ENCODE measurements at places on chromosomes 11 and 22.

DNA sequence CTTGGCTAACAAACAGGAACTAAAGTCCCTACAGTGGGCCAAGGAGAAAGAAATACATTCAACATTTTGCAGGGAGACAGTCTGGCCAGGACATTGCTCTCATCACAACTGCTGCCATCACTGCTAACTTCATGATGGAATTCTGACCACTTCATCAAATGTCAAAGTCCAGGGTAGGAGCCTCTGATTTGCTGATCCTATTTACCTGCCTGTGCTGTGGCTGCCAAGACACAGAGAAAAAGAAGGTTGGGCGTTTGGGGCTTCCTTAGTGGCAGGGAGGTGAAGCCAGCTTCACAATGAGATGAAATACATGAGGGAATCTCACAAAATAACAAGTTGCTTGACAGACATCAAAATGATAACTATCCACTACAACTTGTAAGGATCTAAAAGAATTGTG, 343.9 kb upstream of the CADM1 start:
- DNase-seq = no peak

GRCh38 chr22:43400449-43400848, 11.4 kb upstream of the MPPED1 start:
- DNase-seq = no peak

GRCh38 chr22:46596819-46597218, 23.4 kb upstream of the GRAMD4 start:
- no peak for DNase-seq

DNA sequence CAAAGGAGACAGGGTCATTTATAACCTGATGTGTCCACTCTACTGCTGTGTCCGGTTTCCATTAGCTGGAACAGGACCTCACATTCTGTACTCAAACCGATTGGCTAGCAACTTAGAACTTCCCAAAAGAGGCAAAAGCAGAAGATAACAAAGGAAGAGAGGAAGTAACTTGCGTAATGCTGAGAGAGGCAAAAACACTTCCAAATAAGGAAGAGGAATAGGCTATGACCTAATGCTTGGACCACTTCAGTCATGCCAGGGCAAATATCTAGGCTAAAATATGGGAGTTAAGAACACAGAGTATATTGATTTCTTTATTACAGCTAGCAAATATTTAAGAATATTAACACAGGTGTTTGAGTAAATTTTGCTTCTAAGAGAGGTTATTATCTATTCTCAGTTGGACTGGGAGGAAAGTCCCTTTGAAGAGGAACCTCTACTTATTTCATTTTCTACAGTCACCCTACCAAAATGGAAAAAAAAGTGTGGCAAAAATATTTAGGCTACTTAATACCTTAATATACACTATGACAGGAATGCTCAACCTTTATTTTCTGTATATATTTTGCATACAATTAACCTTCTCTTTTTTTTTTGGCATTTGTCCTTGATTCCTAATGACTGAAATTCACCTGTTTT, 499.8 kb upstream of the CHORDC1 start:
- DNase-seq = no peak

DNA sequence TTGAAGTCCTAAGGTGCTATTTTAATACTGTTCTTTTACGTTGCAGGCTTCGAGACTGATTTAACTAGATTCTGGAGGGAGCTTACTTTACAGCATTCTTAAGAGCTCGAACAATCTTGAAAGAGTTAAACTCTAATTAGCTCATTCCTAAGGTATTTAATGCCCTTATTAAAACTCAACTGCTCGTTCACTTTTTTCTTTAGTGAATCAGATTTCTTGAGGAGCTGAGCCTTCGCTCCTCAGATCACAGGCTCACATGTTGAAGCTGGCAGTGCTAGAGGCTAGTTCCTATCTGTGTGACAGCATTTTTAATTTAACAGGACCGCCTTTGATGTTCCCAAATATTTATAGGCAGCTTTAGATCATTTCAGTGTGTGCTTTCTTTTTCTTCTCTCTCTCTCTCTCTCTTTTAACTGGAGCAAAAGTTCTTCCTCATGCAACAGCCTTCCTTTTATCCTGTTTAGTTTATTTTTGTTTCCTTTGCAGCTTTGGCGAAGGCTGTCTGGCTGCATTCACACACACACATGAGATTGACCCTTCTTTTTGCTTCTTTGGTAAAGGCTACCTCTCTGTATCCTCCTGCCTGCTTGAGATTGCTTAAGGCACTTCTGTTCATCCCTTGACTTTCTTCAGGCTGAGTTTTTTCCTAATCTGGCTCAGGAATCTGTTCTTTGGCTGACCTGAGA, 21.0 kb downstream of the ZNRF3 start:
- no peak for DNase-seq

DNA sequence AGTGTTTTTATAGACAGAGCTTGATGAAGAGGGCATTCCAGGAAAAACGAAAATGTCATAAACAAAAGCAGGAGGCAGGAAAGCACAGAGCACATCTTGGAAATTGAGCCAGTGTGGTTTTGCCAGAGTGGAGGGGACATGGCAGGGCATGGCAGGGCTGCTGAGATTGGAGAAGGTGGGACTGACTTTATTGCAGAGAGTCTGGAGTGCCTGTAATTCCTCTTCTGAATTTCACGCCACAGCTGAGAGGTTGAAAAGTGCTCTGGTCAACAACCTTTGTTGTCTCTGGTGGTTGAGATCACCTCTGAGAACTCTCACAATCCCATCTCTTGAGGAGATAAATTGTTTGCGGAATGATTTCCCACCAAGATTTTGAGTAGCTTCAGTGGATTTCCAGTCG, 16.4 kb downstream of the SLC5A1 start:
- no peak for DNase-seq

DNA sequence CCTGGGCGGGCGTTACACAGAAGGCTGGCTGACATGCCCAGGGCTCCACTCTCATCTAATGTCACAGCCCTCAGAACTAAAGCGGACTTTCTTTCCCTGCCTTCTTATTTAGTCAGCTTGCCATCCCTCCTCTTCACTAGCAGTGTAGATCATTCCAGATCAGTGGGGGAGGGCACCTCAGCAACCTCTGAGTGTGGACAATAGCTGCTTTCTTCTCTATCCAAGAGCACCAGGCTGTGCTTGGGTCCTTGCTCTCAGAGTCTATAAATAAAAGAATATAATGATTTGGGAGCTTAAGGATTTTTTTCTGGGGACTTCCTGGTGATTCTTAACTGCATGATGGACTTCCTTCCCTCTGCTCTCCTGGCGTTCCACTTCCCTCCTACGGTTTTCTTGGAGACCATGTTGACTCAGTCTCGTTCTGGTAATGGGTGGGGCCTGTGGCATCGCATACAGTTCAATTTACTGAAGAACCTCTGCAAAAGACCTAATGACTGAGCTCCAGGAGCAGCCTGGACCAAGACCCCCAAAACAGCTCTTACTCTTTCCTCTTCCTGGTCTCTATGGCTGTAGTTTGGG, 2.9 kb upstream of the HMBS start:
- no peak for DNase-seq

DNA sequence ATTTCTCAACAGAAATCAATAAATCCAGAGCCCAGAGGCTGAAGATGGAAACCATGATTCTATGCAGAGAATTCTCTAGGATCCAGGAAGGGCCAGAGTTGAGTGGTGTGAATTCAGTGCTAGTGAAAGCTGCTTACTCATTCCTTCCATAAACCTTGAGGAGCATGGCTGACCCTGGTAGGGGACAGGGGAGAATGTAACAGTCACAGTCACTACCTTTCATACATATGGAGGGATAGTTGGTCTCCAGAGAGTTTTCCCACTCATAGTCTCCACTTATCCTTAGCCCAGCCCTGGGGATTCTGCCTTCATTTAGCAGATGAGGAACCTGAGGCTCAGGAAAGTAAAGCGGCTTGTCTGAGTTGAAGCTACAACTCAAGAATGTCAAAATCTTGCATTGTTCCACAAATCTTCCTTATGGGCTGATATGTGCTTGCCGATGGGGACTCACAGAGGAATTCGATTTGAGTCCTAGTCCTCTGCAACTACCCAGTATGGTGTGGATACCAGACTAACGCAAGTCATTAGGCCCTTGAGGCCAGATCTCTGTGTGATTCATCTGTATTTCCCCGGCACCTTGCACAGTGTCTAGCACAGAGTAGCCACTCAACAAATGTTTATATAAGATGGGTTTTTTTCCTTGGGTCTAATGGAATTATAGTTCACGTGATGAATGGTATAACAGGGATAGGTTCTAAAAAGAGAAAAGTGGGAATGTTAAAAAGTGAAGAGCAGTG, 3.7 kb upstream of the ANAPC15 start:
- no peak for DNase-seq

DNA sequence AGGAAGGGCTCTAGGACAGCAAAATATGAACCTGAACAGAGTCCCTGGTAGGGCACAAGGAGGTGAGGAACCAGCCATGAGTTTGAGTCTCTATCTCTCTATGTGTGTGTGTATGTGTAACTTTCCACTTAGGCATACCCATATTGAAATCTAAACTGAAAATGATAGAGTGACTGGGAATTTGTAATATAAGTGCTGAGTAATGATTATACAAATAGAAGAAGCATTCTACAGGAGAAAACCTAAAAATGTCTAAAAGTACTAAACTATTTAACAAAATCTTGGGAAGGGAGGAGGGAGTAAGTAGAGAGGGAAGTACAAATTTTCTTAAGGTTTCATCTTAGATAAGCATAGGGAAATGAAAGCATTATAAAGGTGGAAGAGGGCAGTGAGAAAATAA, 97.1 kb upstream of the ZC3H12C start:
- DNase-seq = no peak

GRCh38 chr11:61797263-61797944, 4.7 kb downstream of the FEN1 start:
- peak; percentile 76 for DNase-seq

DNA sequence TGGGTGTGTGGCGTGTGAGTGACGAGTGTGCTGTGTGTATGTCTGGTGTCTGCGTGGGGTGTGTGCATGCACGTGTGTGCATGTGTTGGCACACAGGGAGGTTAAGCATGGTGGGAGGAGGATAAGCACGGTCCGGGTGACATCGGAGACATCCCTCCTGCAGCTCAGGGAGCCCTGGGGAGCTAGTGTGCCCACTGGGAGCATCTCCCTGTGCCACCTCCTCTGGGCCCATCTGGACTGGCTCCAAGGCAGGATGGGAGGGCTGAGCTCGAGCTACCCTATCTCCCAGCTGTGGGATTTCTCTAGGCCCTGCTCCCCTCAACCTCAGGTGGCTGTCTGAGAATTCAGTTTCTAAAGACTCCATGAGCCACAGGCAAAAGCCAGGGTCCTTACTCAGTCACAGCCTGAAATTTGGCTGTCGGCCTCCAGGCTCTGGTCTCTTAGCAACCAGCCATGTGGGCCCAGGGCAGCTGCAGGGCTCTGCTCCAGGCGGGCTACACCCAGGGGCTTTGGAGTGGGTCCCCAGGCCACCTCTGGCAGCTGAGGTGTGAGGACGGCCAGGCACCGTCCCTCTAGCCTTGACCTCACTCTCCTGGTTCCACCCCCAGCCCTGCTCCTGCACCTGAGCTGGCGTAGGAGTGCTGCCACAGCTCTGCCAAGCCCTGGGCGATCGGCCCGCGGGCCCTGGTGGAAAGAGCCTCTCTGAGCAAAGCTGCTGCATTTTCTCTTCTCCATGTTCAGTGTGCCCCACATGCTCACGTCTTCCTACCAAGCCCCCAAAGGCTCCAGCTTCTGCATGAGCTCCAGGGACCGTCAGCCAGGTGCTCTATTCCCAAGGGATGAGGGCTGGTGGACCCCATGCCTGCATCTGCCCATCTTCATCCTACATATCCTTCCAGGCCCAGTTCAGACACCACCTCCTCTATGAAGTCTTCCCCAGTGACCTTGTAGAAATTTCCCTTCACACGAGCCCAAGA, 39.7 kb downstream of the RTL6 start:
- DNase-seq = no peak

- no peak for DNase-seq
Observed at GRCh38 chr11:92886243-92886905, 83.1 kb upstream of the MTNR1B start.

DNA sequence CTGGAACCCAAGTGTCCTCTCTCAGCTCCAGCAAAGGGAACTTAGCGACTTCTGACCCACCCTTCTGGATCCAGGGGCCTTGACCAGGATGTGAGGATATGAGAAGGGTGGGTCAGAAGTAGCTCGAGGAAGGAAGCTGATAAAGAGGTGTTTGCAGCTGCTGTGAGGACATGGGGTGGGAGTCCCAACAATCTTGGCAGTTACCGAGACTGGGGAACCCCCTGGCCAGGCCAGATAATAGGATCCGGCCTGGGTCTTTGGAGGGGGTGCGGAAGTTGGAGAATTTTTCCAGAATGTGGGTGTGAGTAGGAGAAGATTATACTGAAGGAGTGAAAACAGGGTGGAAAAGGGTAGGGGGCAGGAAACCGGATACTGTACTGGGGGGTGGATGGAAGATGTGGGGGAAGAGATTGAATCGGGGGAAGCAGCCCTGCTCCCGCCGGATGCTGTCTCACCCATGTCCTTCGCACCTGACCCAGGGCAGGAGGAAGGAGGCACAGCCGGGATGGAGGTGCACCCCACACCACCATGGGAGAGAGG, 2.8 kb upstream of the MCAM start:
- DNase-seq = no peak

GRCh38 chr22:48372390-48372789, 1455.3 kb downstream of the BRD1 start:
- DNase-seq = no peak

Measured in natural killer cell treated with Interleukin-12 subunit alpha and Interleukin-12 subunit beta and Interleukin-15 and Interleukin-18, amount 100 ng/mL, for 72 hours (primary cell).